ENCODE measurements at places on chromosomes 13 and 19.
A peak's percentile ranks its signal among the peaks of the same experiment; 100 is the strongest.

DNA sequence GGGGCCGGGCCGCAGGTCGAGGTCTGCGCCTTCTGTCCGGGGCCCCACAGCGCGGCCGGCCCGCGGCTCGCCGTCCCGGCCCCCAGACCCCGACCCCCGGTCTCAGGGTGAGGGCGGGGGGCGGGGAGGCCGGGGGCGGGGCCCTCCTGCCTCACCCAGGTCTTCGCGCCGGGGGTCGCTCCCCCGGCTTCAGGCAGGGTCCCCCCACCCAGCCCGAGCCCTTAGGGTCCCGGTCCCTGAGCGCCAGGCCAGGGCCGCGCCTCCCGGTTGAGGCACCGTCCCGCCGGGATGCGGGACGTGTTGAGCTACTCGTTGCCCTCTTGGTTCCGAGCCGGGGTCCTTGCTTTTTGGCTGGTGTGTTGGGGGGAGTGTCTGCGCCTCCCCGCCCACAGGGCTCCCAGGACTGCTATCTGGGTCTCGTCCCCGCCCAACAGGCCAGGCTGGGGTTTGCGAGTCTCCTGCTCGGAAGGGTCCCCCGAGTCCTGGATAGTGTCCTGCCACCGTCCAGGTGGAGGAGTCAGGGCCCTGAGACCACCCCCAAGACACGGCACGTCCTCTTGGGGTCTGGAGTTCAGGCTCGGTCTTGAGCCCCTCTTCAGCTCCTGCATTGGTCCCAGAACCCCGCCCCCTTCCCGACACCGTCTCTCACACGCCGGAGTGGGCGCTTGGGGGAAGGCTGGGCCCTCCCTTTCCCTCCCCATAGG lies 452 bp downstream of the PIAS4 start:
- DNase-seq: peak; percentile 11

- peak; percentile 64 for DNase-seq
Observed at GRCh38 chr19:42606660-42607351, 12.1 kb upstream of the CEACAM8 start.

DNA sequence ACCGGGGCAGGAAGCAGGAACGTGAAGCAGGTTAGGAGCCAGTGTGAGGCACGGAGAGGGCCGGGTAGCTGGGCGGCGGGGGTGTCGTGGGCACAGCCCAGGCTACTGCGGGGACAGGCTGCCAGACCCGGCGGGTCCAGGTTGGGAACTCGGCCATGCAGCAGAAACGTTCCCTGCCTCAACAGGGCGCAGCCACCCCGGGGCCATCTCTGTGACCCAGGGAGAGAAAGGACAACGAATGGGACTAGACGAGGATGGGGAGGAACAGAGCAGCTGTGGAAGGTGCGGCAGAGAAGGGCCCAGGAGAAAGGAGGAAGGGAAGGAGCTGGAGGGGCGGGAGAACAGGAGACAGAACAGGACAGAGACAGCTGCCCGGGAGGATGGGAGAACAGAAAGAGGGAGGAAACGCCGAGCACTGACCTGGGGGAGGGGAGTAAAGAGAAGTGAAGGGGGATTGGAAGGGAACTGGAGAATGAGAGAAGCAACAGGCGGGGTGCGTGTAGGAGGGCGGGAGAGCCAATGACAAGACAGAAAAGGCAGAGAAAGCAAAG lies 12.9 kb upstream of the GARIN5A start:
- no peak for DNase-seq

DNA sequence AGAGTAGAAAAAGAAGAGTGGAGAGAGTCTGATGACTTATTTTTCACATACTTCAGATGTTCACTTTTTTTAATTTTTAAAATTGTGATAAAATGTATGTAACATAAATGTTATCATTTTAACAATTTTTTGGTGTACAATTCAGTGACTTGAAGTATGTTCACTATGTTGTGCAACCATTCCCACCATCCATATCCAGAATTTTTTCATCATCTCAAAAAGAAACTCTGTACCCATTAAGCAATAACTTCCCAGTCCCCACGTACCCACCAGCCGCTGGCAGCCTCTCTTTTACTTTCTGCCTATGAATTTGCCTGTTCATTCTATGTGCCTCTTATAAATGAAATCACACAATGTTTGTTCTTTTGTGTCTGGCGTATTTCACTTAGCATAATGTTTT lies 43.3 kb downstream of the SKA3 start:
- DNase-seq: no peak

GRCh38 chr19:8501516-8501915 lies 924 bp downstream of the PRAM1 start:
- no peak for DNase-seq

DNA sequence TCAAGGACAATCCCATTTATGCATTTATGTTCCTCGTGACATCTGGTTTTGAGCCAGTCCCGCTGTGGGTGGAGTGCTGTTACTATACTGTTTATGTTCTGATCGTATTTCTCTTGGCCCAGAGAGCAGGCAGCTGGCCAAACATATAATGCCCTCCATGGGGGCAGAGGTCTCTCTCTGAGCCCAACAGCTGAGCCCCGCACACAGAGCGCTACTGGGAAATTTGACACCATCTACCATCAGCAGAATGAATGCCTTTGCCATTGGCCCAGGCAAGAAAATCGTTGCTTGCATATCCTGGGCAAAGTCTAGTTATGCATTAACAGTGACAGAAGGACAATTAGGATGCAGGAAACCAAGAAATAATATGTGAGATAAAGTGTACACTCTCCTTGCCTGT lies 126.8 kb upstream of the CACNA1A start:
- DNase-seq: no peak
